ENCODE measurements at places on chromosomes 16 and 17.

- DNase-seq: no peak
Measured at GRCh38 chr17:40402668-40403067, 15.0 kb downstream of the TOP2A start.

- DNase-seq: no peak
Measured at GRCh38 chr17:77604301-77604972, 354.1 kb upstream of the TNRC6C start.

- no peak for DNase-seq
Measured at GRCh38 chr16:768428-768827, 7.9 kb downstream of the MSLN start.

GRCh38 chr17:44351464-44351863 lies 6.4 kb downstream of the GRN start:
- DNase-seq: no peak

- no peak for DNase-seq
Measured at GRCh38 chr17:49513044-49513395, 17.9 kb downstream of the NGFR start.

DNA sequence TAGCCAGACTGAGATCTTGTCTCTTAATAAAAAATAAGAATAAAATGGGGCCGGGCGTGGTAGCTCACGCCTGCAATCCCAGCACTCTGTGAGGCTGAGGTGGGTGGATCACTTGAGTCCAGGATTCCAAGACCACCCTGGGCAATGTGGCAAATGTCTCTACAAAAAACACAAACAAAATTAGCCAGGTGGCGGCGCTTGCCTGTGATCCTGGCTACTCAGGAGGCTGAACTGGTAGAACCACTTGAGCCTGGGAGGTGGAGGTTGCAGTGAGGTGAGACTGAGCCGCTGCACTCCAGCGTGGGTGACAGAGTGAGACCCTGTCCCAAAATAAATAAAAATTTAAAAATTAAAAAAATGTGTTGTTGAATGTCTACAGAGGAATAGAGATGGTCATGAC lies 2.9 kb upstream of the DEF8 start:
- no peak for DNase-seq

DNA sequence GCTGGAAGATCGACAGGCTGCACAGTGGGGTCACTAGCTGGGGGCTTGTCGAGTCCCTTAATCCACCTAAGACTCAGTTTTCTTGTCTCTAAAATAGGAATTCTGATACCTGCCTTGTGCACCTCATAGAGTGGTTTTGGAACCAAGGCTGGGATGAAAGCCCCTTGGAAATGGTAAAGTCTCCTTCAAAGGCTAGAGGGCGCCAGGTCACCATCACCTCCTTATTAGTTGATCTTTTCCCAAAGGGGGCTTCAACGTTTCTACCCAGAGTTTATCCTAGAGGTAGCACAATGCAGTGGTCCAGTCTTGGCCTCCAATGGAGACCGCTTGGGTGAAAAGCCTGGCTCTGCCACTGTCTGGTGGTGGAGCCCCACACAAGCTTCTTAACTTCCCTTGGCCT lies 158.2 kb downstream of the AIPL1 start:
- no peak for DNase-seq

DNA sequence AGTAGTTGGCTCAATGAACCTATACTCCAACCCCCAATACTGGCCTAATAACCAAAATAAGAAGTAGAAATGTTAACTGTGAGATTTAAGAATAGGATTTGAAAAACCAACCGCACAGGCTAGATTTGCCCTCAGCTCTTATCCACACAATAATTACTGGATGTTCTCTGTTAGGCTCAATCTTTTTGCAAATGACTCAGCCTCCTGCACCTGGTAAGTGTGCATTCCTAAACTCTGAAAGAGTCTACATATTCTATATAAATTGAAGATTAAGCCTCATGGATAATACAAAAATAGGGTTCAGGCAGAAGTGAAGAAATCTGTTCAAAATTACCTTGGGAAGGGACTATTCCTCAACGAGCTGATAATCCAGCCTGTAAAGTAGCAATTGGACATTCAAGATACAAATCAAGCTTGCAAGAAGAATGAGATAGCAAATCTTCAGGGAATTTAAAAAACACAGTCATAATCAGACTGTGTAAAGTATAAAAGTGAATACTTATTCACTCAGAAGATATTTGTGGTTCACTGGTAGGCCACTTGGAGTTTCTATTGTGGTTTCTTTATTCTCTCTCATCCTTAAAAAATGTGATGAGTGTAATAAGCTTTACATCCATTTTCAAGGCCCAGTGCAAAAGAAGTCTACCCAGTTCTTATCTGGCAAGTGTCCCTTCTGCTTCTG lies 931.9 kb upstream of the SOX9 start:
- no peak for DNase-seq
